ENCODE measurements at places on chromosomes 3 and 15.

DNA sequence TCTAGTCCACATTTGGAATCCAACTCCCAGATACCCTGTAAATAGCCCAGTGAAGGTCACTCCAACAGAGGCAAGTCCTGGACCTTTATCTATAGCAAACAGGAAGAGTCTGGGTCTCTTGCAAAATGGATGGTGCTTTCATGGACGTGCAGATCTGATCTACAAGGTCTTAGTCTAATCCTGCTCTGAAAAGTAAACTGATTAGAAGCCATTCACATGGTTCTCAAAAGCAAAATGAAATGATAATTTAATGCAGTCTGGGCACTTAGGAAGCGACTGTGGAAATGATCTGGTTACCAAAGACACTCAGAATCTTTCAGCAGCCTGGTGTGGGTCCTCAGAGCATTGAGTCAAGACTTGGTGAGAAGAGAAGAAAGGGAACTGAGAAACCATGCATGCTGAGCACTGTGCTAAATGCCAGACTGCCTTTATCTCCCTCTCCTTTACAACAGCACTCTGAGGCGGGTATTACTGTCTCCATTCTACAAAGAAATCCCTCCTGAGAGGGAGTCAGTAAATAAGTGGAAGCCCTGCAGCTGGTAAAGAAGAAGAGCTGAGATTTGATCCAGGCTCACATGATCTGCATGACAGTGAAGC is 29.0 kb downstream of the AQP9 start:
- DNase-seq: no peak

DNA sequence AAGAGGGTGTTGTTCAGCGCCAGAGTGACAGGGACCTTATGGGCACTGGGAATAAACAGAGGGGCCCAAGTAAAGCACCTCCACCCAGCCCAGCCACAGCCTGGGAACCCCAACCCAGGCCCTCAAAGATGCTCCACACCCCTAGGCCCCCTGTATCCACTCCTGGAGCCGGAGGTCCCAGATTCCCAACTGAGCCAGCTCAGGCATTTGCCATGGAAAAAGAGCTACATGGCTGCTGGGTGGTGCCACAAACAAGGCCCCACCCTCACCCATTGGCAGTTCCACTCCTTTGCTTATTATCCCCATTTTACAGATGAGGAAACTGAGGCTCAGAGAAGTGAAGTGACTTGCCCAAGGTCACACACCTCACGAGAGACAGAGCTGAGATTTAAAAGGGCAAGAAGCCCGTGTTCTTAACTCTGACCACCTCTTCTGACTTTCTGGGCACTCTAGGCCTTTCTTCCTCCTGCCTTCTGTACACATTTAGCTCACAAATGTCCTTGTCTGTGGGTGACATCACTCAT is 16.9 kb downstream of the ANPEP start:
- no peak for DNase-seq

DNA sequence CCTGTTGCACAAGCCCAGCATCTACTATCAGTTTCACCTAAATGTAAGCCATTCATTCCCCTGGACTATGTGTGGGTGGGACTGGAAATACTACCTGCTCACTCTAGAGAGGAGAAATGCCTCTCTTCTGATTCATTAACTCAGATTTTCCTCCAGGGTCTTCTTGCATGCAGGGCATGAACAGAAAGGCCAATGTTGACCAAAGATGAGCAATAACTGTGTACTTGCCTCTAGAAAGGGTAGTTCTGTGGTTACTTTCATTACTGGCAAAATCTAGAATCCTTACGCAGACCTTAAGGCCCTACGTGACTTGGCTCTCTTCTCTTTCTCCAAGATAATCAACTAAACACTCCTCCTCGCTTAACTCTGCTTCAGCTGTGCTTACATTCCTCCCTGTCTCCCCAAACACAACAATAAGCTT is 81.4 kb upstream of the PSMD6 start:
- DNase-seq: no peak

GRCh38 chr15:72368899-72369298 is 6.9 kb downstream of the HEXA start:
- DNase-seq: no peak

DNA sequence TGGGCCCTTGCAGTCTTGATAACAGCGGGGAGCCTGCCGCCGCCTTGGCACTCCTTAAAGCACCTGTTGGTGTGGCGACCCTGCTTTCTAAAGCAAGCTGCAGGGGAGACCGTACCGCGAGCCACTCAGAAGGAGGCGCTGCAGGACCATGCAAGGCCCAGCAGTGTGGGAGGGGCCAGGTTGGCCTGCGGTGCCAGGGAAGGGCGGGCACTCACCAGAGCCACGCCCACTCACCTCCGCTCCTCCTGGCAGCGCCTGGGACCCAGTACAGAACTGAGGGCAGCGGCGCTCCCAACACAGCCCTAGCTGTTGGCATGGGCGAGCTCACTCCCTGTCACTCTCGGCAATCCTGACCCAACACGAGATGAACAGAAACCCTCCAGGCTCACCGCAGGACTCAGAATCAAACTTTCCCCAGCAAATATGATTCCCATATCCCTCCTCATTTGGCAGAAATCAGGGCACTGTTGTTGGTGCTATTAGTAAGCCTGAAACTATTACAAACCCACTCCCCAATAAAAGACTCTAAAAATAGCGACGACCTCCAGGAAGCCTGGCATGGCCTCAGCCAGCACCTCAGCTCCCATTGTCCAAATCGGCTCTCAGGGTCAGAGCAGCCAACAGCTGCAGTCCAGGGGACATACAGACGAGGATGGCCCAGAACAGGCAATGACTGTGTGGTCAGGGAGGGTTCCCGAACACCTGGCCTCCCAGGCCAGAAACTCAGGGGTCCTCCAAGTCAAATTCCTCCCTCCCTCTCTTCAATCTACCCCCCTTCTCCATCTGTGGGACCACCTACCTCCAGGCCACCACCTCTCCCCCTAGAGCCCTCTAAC is 77.2 kb downstream of the TBC1D2B start:
- DNase-seq: peak; percentile 34

DNA sequence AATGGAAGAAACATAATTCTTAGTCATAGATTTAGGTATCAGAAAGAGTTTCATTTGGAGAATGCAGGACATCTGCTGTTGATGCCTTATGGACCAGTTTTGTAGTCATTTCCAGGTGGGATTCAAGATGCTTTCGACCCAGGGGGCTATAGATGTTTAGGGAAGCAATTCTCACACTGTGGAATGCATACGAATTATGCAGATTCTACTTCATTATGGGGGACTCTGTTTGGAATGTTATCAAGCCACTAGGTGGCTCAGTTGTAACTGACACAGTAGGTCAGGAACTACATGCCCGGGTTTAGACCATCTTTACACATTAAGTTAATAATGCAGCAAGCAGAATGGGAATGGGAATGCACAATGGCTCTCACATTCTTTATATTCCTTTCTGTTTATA is 1359.8 kb downstream of the ZPLD1 start:
- no peak for DNase-seq

DNA sequence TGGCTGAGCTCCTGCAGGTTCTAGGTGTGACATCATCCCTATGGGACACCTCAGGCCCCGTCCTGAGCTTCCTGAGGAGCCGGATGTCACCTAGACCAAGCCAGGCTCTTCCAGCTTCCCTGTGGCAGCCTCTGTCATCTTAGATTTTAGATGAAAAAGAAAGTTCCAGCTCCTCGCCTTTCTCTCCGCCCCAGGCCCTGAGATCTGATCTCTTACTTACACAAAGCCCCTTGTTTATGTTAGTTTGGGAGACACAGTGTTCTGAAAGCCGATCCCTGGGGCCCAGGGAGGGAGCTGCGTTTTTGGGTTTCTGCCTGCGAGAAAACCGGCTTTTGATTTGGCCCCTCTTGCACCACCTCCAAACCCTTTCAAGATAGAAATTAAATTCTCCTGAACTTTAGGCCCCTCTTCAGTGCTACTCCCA is 40.2 kb upstream of the FAM107A start:
- DNase-seq: peak; percentile 95

- no peak for DNase-seq
Observed at GRCh38 chr3:52774066-52774713, 3.2 kb upstream of the ITIH1 start.

DNA sequence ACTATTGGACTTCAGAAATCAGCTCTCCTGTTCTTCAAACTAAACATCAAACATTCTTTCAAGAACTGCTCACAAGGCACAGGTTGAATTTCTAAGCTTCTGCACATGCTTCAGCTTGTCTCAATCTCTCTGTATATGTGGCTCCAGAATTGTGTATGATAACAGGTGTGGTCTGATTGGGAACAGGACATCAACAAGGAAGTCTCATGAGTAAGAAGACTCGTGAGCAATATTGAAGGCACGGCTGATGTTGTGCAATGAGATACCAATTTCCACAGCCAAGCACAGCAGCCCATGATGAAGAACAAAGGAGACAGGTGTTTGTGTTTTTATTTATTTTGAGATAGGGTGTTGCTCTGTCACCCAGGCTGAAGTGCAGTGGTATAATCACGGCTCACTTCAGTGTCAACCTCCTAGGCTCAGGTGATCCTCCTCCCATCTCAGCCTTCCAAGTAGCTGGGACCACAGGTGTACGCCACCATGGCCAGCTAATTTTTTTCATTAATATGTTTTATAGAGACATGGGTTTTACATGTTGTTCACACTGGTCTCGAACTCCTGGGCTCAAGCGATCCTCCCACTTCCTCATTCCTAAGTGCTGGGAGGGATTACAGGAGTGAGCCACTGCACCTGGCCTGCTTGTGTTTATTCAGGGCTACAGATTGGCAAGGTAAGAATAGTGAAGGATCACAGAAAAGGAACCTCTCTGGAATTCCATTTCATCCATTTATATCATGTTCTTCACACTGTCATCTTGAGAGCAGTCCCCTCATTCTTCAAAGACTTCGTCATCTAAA is 32.2 kb upstream of the ABHD17C start:
- DNase-seq: no peak

DNA sequence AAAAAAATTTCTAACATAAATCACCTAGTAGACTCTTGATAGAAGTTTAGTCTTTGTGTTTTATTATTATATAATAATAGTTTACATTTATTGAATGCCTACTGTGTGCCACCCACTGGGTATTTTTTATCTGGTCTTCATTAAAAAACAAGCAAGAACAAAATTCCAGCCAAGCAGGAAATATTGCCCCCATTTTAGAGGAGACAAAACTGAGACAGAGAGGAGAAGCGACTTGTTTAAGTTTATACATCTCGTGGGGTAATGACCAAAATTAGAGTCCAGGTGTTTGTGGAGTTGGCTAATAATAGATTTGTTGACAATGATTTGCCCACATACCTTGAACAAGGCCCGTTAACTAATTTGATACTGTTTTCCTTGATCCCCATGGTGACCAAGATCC is 33.1 kb upstream of the FBXL22 start:
- no peak for DNase-seq

DNA sequence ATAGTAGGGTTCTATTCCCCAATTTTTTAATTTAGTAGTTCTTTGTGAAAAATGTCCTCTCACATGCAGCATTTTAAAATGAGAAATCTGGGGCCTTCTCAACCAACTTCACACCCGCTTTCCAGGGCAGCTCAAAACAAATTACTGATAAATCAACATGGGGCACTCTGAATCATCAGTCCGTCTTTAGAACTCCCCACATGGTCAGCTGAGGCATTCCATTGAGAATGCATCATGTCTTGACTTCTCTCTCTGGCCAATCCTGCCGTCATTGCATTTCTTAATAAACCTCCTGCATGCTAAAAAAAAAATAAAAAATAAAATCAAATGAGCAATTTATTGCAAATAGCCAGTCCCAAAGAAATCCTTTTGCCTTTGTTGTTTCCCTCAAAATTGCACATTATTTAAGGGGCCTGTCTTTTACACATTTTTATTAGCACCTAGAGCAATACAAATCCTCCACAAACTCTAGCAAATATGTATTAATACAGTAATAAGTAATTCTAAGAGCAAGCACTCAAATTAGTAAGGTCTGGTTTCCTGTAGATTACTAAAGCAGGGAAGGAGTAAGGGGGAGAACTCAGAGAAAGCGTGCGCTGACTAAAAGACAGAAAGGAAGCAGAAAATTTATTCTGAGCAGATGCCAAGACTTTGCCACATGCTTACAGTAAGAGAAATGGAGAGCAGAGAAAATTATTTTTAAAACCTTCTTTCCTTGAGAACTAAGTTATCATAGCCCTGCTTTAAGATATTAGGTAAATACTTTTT is 175.7 kb downstream of the TNIK start:
- DNase-seq: peak; percentile 94

DNA sequence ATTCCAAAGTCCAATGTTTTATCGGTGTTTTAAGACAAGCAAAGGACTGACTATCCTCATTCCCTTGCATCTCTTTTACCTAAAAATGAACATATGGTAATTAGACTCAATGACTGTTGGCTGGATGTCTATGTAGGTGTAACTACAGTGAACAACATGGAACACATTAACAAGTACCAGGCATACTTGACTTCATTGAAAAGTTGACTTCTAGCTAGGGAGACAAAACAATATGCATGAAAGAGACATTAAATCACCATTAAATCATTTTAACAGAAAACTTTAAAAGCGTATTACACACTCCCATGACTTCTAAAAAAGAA is 34.3 kb upstream of the ANPEP start:
- no peak for DNase-seq

DNA sequence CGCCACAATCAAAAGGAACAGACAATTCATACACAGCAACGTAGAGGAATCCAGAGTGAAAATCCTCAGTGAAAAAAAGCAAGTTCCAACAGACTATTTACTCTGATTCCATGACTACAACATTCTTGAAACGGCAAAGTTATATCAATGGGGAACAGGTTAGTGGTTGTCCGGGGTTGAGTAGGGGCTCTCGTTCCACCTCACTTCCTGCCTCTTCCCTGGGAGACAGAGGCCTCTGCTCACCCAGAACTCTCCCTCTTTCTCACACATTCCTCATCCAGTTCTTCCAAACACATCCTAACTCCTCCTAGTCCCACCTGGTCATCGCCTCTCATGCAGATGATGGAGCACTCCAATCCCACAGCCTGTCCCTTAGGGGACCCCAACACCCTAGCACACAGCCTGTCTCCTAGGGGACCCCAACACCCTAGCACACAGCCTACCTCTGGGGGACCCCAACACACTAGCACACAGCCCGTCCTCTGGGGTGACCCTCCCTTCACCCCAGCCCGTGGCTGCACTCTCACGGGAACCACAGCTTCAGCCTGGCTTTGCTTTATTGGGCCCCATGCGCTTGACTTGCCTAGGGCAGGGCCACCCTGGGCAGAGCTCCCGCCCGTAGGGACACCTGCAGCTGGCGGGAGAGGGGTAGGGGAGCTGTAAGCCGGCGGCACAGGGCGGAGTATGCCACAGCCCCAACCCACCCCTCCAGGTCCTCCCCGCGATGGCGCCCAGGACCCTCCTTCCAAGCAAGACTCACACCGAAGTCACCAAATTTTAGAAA is 5.2 kb downstream of the OCA2 start:
- no peak for DNase-seq

Measured in adipocyte (in vitro differentiated cells).